Osteoblast (primary cell): ENCODE measurements at places on chromosomes 12 and 14.
A peak's percentile ranks its signal among the peaks of the same experiment; 100 is the strongest.

DNA sequence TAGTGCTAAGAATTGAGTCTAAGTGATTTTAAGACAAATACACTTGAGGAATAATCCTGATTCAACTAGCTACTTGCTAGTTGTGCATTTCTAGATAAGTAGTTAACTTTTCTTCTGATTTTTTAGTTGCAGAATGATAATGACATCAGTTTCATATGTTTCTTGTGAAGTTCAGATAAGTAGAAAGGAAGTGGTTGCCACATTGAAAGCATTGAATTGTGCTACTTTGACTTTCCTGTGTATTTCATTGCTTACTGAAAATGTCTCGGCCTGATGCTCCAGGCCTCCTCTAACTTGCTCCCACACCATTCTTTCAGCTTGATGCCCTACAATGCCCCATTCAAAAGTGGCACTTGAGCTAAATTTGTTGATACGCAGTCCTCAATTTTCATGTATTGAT, 980.0 kb downstream of the TMTC2 start:
- DNase-seq: no peak

DNA sequence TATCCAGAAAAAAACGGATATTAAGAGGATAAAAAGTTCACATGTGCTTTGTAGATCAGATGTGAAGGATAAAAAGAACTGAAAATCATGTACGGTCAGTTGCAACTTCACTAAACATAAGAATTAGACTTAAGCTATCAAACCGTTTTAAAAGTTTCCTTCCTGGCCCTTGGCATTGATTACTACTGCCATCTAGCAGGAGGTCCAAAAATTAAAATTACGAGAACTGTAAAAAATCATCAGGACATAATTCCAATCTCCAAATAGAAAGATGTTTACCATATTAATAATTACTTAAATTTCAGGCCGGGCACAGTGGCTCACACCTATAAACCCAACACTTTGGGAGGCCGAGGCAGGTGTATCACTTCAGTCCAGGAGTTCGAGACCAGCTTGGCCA, 7.9 kb downstream of the WDR89 start:
- DNase-seq: no peak

GRCh38 chr14:99724939-99725773, 41.1 kb downstream of the CYP46A1 start:
- DNase-seq: peak; percentile 74

DNA sequence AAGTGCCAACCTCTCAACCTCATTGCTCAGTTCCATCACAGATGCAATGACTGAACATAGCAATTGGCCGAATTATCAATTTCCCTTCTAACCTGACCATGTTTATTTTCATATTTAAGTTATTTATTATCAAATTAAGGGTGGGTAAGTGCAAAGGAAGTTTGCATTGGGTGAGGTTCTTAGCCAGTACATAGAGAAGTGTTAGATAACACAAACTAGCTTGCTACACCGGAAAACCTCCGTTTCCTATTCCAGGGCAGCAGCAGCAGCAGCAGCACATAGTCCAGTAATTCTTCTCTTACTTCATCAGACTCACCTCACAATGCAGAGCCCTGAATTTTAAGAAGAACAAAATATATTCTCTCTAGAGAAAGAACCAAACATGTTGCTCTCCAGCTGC, 200.5 kb upstream of the OR4E1 start:
- no peak for DNase-seq

- DNase-seq: peak; percentile 52
These were observed 9.1 kb downstream of the NCOR2 start for GRCh38 chr12:124558313-124558712.

- no peak for DNase-seq
These were observed 59.6 kb downstream of the MDM2 start for GRCh38 chr12:68867606-68868005.

GRCh38 chr12:42266579-42267230, 28.7 kb upstream of the YAF2 start:
- no peak for DNase-seq

DNA sequence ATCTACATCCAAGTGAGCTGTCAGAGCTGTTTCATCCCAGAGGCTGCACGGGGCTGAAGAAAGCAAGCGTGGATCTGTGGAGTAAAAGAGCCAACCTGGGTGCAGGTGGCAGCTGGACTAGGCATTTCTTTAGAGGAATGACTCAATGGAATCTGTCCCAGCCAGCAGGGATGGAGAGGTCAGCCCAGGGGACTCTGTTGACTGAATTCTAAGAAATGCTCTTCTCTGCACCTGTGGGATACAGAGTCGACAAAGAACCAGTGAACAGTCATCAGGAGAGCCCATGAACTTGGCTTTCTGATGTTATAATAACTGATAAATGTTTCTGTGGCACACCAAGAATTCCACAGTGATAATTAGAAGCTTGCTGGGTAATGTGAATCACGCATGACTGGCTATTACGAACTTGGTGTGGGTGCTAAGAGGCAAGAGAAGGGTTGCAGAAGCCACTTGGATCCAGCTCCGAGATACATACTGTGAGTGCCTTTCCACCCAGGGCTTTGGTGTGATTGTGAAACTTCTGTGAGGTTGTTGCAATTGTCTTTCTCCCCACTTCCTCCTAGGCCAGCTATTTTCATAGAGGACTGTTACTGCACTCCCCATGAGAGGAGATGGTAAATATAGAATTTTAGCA, 16.2 kb downstream of the PYGL start:
- DNase-seq: no peak

GRCh38 chr12:96237465-96238077, 43.4 kb downstream of the ELK3 start:
- DNase-seq: peak; percentile 95

- no peak for DNase-seq
These were observed 200.6 kb downstream of the BCAT1 start for GRCh38 chr12:24748326-24748725.

GRCh38 chr12:59398164-59398563, 197.7 kb upstream of the SLC16A7 start:
- DNase-seq: no peak

DNA sequence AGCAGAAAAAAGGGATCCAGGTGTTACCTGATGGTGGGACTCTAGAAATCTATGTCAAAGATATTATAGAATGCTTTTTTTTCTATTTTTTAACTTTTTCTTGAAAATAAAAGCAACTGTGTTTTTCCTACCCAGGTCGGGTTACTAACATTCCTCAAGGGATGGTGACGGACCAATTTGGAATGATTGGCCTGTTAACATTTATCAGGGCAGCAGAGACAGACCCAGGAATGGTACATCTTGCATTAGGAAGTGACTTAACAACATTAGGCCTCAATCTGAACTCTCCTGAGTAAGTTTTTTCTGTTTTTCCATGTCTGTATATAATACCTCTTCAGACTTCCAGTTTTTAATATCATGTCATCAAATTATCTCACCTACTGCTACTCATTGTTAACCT, 27.6 kb upstream of the KCNMB4 start:
- no peak for DNase-seq
